ENCODE measurements at places on chromosomes 12 and 14. TPM values are rescaled to one million over a fixed set of nuclear protein-coding genes. Genes with fewer than 3 reads are reported as not detected.

DNA sequence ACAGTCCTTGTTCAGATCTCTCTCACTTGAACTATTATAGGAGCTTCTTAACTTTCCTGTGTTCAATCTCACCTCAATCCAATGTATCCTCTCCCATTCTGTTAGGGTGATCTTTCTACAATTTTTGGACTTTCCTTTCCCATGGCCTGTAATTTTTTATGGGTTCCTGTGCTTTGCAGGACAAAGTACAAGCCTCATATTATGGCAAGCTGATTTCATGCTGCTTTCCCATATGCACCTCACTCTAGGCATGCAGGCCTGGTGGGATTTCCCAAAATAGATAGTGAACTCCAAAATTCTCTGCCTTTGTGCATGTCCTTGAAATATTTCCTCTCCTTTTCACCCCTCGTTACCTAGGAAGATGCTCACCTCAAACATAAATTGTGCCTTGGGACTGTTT lies 499.4 kb downstream of the NAV3 start:
- H3K27me3 ChIP-seq, result no peaks in the 10 kb centered on the region
- H3K4me1 ChIP-seq, result peaks cover 9% of the 10 kb centered on the region
- H3K36me3 ChIP-seq, result no peaks in the 10 kb centered on the region
- no peak overlapping the region for H3K4me3 ChIP-seq
- no peak overlapping the region for H3K27ac ChIP-seq
- DNase-seq, result no peak

- no peak overlapping the region for H3K4me3 ChIP-seq
- no peaks in the 10 kb centered on the region for H3K4me1 ChIP-seq
- H3K27ac ChIP-seq, result no peak overlapping the region
- H3K27me3 ChIP-seq, result no peaks in the 10 kb centered on the region
Observed at GRCh38 chr12:95520816-95521215, 30.5 kb downstream of the USP44 start.

RTN1 gene
- 518 TPM for total RNA-seq

GRCh38 chr12:106942775-106943174 lies 12.9 kb upstream of the TMEM263 start:
- no peak overlapping the region for H3K4me3 ChIP-seq
- DNase-seq, result no peak
- no peaks in the 10 kb centered on the region for H3K27me3 ChIP-seq
- no peak overlapping the region for H3K27ac ChIP-seq

INTS13 gene
- total RNA-seq, result 16.9 TPM

GRCh38 chr12:100375038-100375735 lies 18.3 kb downstream of the SLC17A8 start:
- no peak overlapping the region for H3K27ac ChIP-seq
- DNase-seq, result peak; percentile 24
- no peak overlapping the region for H3K4me3 ChIP-seq
- H3K27me3 ChIP-seq, result peaks cover 4% of the 10 kb centered on the region
- peaks cover 14% of the 10 kb centered on the region for H3K4me1 ChIP-seq
- H3K36me3 ChIP-seq, result no peaks in the 10 kb centered on the region

GRCh38 chr12:97194546-97194945 lies 268.1 kb upstream of the RMST start:
- no peak overlapping the region for H3K4me3 ChIP-seq
- peaks cover under 1% of the 10 kb centered on the region for H3K4me1 ChIP-seq
- H3K27me3 ChIP-seq, result no peaks in the 10 kb centered on the region
- no peak overlapping the region for H3K27ac ChIP-seq

APOLD1 gene
- 0.86 TPM for total RNA-seq

GRCh38 chr14:100382106-100382455 lies 58.9 kb downstream of the SLC25A47 start:
- H3K27me3 ChIP-seq, result peaks cover 3% of the 10 kb centered on the region
- no peak overlapping the region for H3K4me3 ChIP-seq
- H3K4me1 ChIP-seq, result peaks cover 12% of the 10 kb centered on the region
- no peak overlapping the region for H3K27ac ChIP-seq
- no peaks in the 10 kb centered on the region for H3K36me3 ChIP-seq

GRCh38 chr12:111650912-111651311 lies 34.8 kb downstream of the BRAP start:
- no peaks in the 10 kb centered on the region for H3K36me3 ChIP-seq
- no peak overlapping the region for H3K4me3 ChIP-seq
- no peak overlapping the region for H3K27ac ChIP-seq

GRCh38 chr12:76268267-76268666 lies 79.9 kb downstream of the BBS10 start:
- H3K4me1 ChIP-seq, result no peaks in the 10 kb centered on the region
- DNase-seq, result no peak
- H3K36me3 ChIP-seq, result no peaks in the 10 kb centered on the region
- H3K27me3 ChIP-seq, result no peaks in the 10 kb centered on the region
- no peak overlapping the region for H3K27ac ChIP-seq
- no peak overlapping the region for H3K4me3 ChIP-seq

DNA sequence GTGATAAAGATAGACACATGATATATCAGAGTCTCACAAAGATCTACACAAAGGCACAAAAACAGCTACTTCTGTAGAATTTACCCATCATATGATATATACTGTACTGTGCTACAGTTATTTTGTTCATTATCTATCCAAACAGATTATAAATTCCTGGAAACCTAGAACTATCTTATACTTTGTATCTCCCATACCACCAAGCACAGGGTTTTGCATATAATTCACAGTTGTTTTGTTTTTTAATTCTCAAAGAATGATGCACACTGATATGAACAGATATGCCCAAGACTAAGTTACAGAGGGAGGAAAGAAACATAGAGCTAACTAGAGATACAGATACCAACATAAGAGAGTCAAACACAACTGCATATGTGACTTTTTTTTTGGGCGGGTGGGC lies 3.4 kb downstream of the PRKAG1 start:
- peaks cover 4% of the 10 kb centered on the region for H3K27me3 ChIP-seq
- H3K36me3 ChIP-seq, result no peaks in the 10 kb centered on the region
- H3K4me3 ChIP-seq, result no peak overlapping the region
- DNase-seq, result no peak

DNA sequence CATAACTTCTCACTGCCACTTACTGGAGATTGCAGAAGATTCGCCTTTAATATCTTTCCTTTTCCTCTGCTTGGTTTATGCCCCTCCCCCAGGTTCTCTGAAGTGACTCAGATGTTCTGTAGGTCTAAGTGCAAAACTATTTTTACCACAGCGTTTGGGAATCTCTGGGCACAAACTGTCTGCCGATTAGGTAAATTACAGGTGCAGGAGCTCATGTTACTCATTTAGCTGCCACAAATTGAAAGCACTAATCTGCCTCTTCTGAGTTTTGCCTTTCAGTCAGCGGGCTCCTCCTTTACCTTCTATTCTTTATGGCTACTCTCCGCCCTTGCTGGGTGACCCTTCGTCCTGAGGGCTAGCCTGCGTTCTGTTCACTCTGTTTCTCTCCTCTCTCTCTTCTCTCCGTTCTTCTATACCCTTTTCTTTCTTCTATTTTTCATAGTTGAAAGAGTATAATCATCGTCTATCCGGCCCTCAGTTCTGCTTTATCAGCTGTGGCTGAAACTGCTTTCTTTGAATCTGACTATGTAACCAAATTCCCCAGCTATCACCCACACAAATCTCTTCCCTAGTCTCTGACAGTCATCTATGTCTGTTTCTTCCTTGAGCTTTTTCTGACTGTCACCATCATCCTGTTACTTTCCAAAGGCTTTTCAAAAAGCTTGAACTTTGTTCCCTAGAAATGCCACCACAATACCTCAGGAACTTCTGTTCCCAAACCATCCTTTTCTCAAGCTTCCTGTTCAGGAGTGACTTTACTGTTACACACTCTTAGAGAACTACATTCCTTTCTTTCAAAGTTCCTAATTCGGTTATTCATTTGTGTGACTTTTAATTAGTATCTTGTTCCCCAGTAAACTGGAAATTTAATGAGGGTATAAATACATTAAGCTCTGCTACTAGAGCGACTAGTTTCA lies 4.3 kb upstream of the MYF6 start:
- H3K36me3 ChIP-seq, result no peaks in the 10 kb centered on the region
- DNase-seq, result no peak
- H3K27ac ChIP-seq, result no peak overlapping the region

- H3K36me3 ChIP-seq, result no peaks in the 10 kb centered on the region
- H3K4me3 ChIP-seq, result no peak overlapping the region
- no peaks in the 10 kb centered on the region for H3K4me1 ChIP-seq
- no peak for DNase-seq
- H3K27ac ChIP-seq, result no peak overlapping the region
Observed at GRCh38 chr12:69633061-69633460, 22.4 kb upstream of the LRRC10 start.

USP5 gene
- 141 TPM for total RNA-seq
